ENCODE measurements at places on chromosomes 7 and 10.

DNA sequence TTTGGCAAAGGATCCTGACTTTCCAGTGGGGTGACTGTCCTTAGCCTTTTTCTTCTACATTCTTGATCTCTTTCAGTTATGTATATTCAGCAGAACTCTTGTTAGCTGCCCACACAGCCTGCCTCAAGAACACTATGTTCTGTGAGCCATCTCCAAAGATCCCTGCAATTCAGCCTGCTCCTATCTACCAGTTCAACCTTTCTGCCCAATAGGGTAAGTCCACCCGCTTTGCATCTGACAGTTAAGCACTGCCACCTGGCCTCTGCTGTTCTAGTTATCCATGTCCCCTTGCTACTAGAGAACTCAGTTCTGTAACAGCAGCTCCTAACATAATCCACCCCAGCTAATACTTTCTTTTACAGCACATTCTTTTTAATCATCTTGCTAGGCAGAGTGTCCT, 13.5 kb downstream of the OR9A2 start:
- no peak for DNase-seq

GRCh38 chr7:12927635-12928434, 240.4 kb downstream of the ARL4A start:
- DNase-seq = no peak

DNA sequence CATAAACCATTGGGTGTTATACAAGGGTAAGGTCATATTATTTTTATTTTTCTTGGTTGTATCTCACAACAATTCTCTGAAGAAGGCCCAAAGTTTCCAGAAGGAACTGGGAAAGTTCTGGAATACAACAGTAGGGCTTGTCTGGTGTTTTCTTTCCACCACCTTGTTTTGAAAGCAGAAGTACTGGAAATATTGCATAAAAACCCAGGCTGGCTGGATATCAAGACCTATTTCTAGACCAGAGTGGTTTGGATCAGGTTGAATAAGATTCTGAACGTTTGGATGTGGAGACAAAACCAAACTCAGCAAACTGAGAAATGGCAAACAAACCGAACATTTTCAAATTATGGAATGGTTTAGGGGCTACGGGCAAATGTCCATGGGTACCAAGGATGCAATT, 182.6 kb upstream of the FZD8 start:
- DNase-seq = no peak

GRCh38 chr7:117895276-117895675, 22.0 kb upstream of the CTTNBP2 start:
- no peak for DNase-seq

DNA sequence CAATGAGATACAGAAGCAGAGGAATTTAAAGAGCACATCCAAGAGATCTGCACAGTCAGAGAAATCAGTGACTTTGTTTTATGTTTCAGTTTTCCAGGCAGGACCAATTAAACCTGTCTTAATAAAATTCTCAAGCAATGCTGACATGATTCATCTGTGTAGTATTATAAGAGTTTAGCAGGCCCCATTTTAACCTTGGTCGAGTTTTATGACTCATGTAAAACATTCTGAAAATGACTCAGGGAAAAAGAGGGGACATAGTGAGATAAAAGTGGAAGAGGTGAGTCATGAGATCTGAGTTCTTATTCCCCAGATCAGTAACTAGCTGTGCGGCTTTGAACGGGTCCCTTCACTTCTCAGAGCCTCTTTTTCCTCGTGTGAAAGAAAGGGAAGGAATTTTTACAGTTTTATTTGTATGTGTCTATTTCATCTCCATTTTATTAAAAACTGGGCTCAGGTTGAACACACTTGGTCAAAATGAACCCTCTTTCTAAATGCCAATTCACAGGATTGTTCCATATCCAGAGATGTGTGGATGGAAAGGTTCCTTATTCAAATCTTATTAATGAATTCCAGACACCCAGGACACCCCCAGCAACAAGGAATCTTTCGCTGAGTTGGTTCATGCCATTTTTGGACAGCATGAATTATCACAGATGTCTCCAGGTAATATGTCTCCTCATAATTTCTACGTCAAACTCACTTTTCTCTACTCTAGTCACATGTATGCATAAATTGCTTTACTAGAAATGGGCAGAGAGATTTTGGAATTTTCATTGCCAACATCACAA, 143.2 kb downstream of the JAZF1 start:
- DNase-seq = no peak

GRCh38 chr7:43004082-43004481, 71.9 kb downstream of the MRPL32 start:
- no peak for DNase-seq

GRCh38 chr7:69717221-69717620, 118.9 kb downstream of the AUTS2 start:
- no peak for DNase-seq

DNA sequence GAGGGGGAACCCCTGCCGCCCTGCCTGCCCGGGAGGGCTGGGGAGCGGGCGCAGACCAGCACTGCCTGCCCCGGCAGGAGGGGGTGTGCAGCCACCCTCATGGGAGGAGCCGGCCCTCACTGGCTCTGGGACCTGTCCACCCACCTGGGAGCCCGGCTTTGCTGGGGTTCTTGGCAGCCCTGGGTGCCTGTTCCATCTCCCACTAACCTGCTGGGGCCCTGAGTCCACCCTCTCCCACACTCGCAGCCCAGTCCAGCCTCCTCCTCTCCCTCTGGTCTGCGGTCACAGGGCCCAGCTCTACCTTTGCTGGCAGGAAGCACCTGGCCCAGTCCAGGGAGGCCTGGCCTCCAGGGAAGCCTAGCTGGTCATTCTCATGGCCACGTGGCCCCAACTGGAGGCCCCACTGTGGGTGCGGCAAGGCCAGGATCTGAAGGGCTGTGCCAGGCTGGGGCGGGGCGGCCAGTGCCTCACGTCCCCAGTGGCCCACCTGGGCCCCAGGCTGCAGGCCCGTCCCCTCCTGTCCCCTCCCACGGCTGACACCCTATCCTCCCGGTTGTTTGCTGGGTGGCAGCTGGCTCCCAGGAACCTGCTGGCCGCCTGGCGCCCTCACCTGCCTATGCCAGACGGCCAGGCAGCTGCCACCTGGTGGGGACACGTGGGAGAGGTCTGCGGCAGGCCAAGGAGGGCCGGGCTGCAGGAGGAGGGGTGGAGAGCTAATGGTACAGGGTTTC, at the start of gene TMEM184A:
Gene TMEM184A (minus strand): TSS at position 393 of the 731 bp plus-strand sequence. CDS start 721 bp downstream, outside the sequence.
- DNase-seq = peak; percentile 97

DNA sequence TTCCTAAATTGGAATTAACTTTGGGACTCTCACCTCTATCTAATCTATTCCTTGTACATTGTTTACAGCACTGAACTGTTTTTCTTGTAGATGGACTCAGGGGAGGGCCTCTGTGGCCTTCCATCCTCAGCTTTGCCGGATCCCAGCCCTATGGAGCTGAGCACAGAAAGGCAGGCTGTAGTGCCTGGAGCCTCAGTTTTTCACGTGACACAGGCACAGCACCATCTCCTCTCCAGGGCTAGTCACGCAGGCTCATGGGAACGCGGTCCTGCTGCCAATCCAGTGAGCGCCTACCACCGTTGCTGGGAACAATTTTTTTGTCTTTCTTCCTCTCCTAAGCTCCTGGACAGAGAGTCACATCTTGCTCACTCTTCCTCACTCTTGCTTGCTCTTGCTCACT, 75.6 kb upstream of the DDC start:
- no peak for DNase-seq

GRCh38 chr7:132735476-132735875, 159.2 kb upstream of the PLXNA4 start:
- no peak for DNase-seq

- DNase-seq = no peak
Observed at GRCh38 chr10:123848564-123849457, 42.8 kb downstream of the CPXM2 start.

DNA sequence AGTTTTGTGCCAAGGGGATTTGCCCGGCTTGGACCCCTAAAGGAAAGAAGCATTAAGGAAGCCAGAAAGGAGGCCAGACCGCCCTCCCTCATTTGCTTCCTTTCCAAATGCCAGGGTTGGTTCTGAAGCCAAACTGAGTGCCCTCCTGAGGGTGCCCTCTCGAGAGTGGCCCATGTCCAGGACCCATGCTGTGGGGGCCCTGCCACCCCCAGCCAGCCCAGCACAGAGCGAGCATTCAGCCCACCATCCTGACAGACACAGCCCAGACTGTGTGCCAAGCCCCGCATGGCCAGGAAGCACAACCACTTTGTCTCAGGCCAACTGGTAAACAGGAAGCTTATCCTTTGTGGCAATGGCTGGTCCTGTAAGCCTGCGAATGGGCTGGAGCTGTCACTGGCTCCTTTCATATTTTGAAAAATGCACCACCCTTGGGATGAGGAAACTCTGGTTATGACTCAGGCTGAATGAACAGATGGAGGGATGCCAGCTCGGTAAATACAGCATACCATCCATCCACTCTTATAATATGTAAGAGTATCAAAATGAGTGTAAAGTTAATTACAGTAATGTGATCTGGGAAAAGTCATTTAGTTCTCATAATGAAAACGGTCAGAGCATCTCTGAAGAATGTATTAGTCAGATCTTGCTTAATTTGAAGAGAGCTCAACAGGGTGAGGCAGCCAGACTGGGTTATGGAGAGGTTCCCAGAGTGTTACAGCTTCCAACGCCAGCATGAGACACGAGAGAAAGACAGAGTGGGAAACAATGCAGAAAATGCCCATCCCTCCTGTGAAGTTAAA, 65.0 kb downstream of the STK17A start:
- DNase-seq = peak; percentile 95

DNA sequence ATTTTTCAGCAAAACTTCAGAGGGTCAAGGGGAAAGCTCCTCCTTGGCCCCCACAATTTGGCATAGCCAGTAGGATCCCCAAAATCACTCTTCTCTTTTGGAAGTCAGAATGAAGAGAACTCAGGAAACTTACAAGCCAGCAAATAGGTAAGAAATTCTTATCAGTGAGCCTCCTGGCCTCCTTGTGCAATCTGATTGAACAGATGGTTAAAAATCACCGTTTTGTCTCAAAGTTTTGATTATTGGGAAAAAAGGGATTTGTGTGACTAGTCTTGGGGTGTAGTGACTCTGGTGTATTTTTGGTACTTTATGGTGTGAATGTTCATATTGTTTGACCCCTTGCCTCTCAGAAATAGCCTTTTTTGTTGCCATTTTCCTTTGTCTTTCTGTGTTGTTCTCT, 56.2 kb downstream of the HTR7 start:
- no peak for DNase-seq

DNA sequence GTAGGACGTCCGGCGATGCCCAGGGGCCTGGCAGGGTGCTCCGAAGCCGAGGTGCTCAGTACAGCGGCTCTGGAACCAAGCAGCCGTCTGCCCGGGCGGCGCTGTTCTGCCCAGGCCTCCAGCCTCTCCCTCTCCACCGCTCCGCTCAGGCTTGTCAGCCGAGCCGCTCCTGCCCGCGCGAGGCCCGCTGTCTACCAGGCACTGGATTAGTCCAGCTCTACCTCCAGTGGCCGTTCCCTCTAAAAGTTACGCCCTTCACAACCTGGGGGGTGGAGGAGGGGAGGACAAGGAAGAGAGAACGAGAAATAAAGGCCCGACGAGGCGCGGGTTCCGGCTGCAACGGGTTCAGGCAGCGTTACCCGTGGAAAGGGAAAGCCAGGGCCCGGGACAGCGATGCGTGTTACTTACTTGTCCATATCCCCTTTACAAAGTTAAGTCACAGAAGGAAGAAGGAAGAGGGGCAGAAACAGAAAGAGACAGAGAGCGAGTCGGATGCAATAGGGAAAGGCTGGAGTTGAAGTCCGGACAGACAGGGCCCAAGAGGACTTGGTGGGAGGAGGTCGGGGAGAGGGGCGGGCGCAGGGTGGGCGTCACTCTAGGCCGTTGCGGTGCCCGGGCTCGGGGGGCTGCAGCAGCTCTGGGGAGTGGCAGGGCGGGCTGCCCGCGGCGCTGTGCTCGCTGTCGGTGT, 2.8 kb downstream of the SP8 start:
- no peak for DNase-seq

GRCh38 chr7:25643286-25643685, 415.0 kb upstream of the NPVF start:
- no peak for DNase-seq

GRCh38 chr10:60230892-60231291, 158.8 kb downstream of the ANK3 start:
- no peak for DNase-seq

- no peak for DNase-seq
Observed at GRCh38 chr7:121420976-121421375, 24.9 kb upstream of the FAM3C start.

DNA sequence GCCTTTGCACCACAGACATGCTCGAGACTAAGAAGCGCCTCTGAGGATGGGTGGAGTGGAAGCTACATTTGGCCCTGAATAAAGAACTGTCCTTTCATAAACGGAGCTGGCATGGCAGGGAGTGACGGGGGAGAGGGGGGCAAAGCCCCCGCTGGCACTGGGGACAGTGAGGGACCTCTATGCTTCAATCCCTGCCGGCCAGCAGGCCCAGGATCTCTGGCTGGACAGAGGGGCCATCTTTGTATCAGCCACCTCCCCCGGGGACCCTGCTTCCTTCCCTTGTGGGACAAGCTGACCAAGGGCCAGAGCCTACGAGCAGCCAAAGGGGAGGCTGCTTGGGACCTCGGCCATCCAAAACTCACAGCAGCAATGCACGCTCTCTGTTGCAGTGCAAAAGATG, 28.2 kb upstream of the ECHDC3 start:
- no peak for DNase-seq

DNA sequence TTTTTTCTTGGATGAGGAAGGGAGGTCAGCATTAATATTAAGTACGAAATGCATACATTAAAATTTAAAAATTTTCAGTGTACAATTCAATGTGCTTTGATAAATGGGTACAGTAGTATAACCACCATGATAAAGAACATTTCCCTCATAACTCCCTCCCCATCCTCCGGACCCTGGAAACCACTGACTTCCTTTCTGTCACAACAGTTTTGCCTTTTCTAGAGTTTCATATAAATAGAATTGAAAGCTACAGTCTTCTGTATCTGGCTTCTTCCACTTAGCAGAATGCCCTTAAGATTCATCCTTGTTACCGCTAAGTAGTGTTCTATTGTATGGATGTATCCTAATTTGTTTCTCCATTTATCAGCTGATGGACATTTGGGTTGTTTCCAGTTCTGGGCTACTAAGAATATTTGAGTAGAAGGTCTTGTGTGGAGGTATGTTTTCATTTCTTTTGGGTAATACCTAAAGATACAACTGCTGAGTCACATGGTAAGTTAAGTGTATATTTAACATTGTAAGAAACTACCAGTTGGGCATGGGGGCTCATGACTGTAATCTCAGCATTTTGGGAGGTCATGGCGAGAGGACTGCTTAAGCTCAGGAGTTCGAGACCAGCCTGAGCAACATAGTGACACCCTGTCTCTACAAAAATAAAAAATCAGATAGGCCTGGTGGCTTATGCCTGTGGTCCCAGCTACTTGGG, 30.8 kb downstream of the ABI1 start:
- DNase-seq = no peak

GRCh38 chr7:81672872-81673271, 97.0 kb downstream of the HGF start:
- DNase-seq = no peak

- no peak for DNase-seq
Observed at GRCh38 chr10:132096223-132096622, 30.5 kb downstream of the JAKMIP3 start.

- no peak for DNase-seq
Observed at GRCh38 chr7:23893176-23893941, 183.3 kb downstream of the STK31 start.

GRCh38 chr7:36279926-36280315, 109.7 kb upstream of the ANLN start:
- DNase-seq = no peak

Data from NCI-H2029 (cell line).